Stimulated activated CD8-positive, alpha-beta memory T cell treated with anti-CD3 and anti-CD28 coated beads, Interleukin-4, amount 100 ng/mL, for 1 hour (primary cell): ENCODE measurements at places on chromosomes 5 and 9.

- no peak for DNase-seq
Measured at GRCh38 chr5:139472386-139473030, 1.7 kb downstream of the SMIM33 start.

- DNase-seq, result no peak
Measured at GRCh38 chr5:179504191-179504590, 46.2 kb upstream of the RUFY1 start.

GRCh38 chr9:2469681-2470221 is 151.8 kb upstream of the VLDLR start:
- no peak for DNase-seq

DNA sequence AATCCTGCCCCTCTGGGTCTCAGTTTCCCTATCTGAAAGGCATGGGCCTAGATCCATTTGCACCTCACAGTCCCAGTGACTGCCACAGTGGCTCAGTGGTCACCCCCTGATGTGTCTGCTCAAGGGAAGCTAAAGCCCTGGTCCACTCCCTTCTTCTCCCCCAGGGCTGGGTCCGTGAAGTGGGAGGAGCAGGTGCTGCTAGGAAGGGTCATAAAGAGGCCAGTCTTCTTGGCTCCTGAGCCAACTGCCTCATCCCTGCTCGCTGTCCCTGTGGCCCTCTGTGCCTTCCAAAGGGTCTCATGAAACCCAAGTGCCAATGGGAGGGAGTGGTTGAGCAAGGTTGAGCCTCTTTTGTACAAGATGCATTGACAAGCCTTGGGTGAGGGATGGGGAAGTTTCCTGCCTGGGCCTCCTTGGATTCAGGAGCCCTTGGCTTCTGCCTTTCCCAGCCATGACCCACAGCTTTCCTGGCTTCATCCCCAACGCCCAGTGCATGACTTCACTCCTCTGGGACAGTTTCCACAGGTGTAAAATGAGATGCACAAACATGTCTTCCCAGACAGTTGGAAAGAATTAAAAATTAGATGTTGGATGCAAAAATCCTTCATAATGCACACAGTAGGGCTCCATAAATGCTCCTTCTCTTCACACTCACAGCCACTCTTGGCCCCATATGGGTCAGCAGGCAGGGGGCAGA is 1.6 kb upstream of the SLC6A7 start:
- no peak for DNase-seq

DNA sequence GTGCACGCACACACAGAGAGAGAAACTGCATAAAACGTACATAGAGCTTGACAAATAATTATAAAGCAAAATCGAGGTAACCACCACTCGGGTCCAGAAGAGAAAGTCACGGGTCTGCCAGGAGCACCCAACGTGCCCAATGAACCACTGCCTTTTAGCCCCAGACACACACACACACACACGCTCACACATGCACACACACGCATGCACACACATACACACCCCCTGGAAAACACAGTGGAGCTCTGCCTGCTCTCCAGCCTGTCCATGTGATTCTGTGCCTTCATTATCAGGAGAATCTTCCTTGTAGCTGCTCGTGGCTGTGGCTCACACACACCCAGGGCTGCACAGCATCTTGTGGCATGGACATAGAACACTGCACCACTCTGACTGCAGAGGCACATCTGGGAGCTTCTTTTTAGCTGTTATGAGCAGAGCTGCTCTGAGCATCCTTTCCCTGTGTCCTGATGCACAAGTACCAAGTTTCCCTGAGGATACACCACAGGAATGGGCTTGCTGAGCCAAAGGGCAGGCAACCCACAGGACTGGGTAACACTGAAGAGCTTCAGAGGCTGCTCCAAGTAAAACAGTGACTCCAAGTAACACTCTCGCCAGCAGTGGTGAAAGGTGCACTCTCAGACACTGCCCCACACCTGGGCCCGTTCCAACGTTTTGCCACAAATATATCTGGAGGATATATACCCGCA is 58.9 kb downstream of the CAMSAP1 start:
- DNase-seq, result no peak

GRCh38 chr5:19240170-19240569 is 747.8 kb downstream of the CDH18 start:
- no peak for DNase-seq

DNA sequence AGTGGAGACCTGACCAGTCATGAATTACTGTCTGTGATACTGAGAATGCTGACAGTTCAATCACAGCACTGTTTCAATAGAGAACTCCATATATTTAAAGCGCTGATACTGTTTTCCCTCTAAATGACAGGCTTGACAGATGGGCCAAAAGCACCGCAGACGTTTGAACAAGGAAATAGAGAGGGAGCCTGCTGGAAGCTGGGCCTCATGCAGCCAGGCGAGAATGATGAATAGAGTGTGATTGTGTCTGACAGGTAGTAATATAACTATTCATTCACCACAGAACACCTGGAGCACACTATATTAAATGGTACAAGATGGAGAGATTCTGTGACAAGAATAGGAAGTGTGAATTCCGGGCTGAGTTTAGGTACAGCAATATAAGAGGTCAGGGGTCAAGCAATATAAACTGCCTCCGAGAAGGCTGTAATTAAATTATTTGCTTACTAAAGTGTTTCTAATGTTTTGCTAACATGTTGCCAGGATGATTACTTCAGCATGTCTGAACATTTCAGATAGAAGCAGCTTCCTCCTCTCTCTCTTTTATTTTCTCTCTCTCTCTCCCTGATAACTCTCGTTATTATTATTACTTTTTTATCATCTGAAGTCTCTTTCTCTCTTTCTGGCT is 297.7 kb downstream of the CSNK1G3 start:
- no peak for DNase-seq

DNA sequence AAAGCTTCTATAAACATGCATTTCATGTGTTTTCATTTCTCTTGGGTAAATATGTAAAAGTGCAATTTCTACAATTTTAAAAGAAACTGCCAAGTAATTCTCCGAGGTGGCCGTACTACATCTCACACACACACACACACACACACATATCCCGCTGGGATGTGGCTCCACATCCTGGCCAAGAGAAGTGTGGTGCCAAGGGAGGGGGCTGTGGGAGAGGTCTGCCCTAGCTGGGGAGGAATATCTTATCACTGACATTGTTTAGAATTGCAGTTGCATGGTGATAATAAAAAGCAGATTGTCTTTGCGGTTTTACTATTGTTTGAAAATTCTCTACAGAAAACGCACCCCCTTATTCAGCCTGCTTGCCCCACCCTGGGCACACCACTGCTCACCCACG is 558.4 kb downstream of the BNC2 start:
- no peak for DNase-seq

DNA sequence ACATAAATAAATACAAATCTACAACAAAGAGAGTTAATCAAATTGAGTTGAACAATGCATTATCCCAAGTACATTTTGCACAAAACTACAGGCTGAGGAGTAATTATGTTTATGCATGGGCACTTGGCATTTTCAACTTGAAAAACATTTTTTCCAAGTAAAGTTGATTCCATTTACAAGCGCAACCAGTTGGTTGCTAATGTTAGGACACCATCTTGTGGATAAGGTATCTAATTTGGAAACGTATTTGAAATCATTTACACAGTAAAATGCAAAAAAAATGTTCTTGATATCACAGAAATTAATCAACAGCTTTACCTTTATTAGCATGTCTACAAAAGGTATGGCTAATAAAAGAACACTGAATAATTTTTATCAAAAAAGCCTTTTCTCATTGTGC is 18.8 kb downstream of the FTMT start:
- no peak for DNase-seq

DNA sequence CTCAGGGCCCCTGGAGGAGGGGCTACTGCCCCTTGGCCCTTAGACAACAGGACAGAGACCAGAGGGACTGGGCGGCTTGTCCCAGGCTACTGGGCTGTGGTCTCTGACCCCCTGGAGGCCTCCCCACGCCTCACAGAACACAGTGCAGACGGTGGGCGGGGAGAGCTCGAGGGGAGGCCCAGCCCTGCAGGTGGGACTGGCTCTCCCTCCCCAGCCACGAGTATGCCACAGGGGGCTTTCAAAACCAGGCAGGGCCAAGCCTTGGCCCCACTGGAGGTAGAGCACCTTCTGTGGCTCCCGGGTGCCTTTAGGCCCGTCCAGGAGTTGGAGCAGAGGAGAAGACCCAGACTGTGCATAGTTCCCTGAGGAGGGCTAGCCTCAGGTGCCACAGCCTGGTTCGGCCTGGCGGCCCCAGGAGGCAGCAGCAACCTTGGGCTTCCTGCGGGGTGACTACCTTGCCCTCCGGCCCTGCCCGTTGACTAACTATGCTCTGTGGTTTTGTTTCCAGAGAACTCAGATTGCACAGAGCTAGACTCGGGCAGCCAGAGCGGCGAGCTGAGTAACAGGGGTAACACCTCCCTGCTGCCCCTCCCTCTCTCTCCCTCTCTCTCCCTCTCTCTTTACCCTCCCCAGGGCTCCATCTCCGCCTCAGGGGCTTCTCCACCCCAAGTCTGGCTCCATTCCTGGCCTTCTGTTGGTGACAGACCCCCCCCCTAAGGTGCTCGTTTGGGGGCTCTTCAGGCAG is 15.5 kb downstream of the CARD19 start:
- no peak for DNase-seq

DNA sequence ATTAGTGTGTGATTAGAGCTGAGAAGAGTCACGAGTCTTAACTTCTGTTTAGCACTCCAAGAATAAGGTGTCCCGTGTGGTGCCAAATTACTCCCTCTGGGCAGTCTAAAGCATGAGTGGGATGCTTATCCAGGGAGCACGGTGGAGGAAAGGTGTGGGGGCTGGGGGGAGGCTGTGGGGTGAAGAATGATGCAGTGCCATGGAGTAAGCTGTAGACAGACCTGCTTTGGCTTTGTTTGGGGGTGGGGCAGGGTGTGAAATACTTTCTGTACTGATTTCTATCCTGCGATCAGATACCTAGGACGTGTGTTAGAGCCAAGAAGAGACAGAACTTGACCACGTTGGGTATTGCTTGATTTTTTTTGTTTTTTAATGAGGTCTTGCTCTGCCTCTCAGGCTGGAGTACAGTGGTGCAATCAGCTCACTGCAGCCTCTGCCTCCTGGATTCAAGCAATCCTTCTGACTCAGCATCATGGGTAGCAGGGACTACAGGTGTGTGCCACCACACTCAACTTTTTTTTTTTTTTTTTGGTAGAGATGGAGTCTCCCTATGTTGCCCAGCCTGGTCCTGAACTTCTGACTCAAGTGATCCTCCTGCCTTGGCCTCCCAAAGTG is 232.8 kb downstream of the MAN2A1 start:
- no peak for DNase-seq

GRCh38 chr5:146635443-146635842 is 119.5 kb upstream of the GPR151 start:
- no peak for DNase-seq

GRCh38 chr5:107542428-107542827 is 128.3 kb downstream of the EFNA5 start:
- no peak for DNase-seq

DNA sequence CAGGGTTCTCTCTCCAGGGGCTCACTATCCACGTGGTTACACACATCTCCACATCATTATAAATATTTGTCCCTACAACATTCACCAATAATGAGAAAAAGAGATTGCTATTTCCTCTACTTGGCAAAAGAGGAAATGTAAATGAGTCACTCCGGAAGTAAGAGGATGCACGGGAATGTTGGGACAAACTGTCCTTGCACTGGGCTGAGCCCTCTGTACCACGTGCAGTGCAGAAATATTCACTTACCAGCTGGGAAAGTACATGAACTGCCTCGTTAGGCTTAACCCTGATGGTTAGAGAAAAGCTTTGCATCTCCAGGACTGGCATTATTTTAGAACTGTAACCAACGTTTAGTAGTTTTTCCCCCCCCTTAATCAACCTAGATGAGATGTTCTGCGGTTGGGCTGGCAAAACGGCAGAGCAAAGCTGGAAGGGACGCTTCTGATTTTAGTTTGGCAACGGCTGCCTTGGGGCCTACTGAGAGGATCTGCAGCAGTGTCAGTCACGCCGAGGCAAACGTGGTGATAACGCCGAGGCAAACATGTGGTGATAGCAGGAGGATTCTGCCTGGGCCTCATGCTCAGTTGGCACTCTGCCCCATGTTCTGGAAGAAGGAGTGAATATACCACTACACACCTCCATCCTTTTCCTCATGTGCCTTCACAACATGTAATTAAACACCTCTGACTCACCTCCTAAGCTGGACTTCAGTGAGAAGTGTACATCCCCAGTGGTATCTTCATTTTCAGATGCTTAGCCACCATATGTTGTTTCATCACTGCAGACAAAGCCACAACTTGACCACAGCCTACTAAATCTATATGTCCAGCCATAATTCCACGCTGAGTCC is 661.4 kb upstream of the KLF4 start:
- DNase-seq, result no peak

DNA sequence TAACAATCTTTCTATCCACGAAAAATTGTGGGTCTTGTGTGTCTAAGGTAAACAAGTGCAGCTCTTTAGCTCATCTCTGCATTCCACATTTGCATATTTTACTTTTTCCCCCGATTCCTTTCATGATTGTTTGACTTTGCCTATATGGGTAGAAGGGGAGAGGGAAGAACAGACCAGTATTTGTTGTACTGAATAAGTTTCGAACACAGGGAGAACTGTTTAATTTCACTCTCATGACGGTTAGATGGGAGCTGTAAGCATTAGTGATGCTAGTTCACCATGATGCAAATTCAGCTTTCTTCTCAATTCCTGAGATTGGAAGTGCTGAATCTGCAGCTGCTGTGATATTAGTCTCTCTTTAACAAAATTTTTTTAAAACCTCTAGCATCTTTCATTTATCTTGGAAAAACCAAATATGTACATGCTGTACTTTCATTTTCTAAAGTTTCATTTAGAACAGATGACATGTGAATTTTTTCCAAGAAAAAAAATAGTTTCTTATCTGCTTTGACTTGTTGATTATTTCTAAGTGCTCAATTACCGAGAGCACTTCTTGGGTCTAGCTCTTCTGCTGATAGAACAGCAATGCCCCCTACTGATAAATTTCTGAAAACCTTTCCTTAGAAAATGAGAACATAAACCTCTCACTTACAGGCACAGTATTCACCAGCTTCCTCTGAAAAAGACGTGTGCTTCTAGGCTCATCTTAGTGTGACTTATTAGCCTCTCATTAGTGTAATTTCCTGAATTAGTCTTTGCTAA is 149.5 kb downstream of the BAAT start:
- no peak for DNase-seq

- DNase-seq, result no peak
Measured at GRCh38 chr5:57407391-57407790, 75.2 kb downstream of the ACTBL2 start.

DNA sequence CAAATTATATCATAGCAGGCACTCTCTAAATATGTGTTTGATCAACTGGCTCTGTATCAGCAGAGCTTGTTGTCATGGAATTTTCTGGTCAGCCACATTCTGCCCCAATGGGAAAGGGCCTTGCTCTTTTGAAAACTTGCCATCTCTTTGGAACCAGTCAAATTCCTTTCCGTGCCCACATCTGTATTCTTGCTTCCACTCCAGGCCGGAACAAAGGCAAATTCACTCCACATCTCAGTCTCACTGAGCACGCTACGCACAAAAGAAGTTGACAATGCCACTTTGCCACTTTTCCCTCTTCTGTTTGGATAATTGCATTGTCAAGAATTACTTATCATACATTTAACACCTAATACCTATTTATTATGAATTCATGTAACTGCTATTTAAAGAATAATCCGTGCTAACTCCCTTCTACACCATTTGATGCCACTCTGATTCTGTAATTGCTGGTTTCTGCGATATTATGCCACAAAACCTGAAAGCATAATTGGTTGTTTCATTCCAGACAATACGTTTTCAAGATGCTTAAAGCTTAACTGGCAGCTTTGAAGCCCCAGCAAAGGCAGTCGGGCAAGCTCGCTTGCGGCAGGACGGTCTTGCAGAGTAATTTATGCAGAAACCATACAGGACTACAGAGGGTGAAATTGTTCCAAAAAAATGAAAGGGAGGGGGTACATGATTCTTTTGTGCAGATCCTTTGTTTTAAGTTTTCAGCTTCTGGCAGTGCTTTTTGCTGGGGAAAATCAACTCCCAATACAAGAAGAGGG is 277.7 kb downstream of the MSX2 start:
- DNase-seq, result no peak
